ENCODE measurements at places on chromosomes 2 and 18. TPM values are rescaled to one million over a fixed set of nuclear protein-coding genes. Genes with fewer than 3 reads are reported as not detected.

The ANKRD39 gene
- total RNA-seq, result 9.4 TPM

The EHD3 gene
- total RNA-seq, result 11.0 TPM

The ACADL gene
- 45.4 TPM for total RNA-seq

The PDE11A gene
- 0.27 TPM for total RNA-seq

The CLEC4F gene
- total RNA-seq, result 0.71 TPM

DNA sequence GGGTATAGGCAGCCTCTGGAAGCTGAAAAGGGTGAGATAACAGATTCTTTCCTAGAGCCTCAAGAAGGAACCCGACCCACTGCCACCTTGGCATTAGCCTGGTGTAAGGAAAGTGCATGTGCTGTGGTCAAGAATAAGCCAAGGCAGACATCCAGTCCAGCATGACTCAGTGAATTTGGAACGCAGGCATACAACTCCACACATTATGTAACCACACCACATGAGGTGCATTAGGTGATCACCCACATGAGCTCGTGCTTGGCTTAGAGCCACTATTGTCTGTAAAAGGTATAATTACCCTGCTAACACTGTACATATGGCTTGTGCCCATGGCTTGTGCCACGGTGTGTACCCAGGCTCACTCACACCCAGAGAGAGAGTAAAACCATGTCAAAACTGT, 583.7 kb upstream of the HNMT start:
- H3K4me1 ChIP-seq, result no peaks in the 10 kb centered on the region

GRCh38 chr18:43992741-43993140, 687.9 kb upstream of the SETBP1 start:
- no peak overlapping the region for H3K4me3 ChIP-seq
- no peaks in the 10 kb centered on the region for H3K27me3 ChIP-seq
- no peak overlapping the region for H3K27ac ChIP-seq
- DNase-seq, result no peak
- no peaks in the 10 kb centered on the region for H3K36me3 ChIP-seq

- no peak for DNase-seq
- H3K36me3 ChIP-seq, result no peaks in the 10 kb centered on the region
- H3K27me3 ChIP-seq, result peaks cover under 1% of the 10 kb centered on the region
- H3K4me3 ChIP-seq, result no peak overlapping the region
Observed at GRCh38 chr2:206211657-206212255, 52.1 kb downstream of the EEF1B2 start.

DNA sequence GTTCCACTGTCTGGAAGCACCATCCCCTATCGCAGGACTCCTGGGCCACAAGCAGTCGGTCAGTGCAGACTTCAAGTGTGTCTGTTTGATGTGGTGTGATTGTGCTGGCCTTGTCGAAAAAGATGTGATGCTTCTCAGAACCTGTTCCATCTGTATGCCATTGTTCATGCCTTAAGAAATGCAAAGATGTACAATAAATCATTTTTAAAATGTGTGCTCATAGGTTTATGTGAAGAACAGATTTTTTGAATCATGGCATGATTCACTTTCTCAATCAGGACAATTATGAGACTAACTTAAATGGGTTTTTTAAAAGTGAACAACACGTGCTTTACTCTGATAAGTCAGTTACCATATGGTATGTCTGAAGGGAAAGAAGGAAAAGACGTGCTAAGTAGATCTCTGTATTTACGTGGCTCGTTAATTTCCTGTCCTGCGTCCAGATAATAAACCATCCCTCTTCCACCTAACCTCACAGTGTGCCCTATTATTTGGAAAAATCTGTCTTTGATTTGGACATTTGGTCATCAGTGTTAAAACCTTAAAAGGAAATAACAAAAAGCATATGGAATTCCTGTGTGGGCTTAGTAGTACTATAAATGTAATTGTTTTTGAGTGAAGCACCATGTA, 54.9 kb downstream of the PRKRA start:
- no peaks in the 10 kb centered on the region for H3K4me1 ChIP-seq
- H3K27me3 ChIP-seq, result no peaks in the 10 kb centered on the region
- no peak for DNase-seq
- H3K27ac ChIP-seq, result no peak overlapping the region
- no peak overlapping the region for H3K4me3 ChIP-seq

DNA sequence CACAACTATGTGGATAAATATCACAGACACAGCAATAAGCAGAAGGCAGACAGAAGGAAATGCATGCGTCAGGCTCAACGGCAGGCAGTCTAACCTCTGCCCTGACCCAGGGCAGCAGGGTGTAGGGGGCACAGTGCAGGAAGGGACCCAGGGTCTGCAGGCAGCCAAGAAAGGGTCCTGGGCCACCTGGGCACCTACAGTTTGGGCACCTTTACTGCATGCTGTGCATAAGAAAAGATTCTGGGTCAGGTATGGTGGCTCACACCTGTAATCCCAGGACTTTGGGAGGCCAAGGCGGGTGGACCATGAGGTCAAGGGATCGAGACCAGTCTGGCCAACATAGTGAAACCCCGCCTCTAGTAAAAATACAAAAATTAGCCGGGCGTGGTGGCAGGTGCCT, 17.7 kb downstream of the PASK start:
- no peaks in the 10 kb centered on the region for H3K27me3 ChIP-seq
- no peak overlapping the region for H3K27ac ChIP-seq
- no peak for DNase-seq
- H3K4me1 ChIP-seq, result no peaks in the 10 kb centered on the region

GRCh38 chr2:226638576-226638975, 161.0 kb downstream of the IRS1 start:
- no peaks in the 10 kb centered on the region for H3K4me1 ChIP-seq
- H3K4me3 ChIP-seq, result no peak overlapping the region
- peaks cover 7% of the 10 kb centered on the region for H3K27me3 ChIP-seq
- H3K36me3 ChIP-seq, result no peaks in the 10 kb centered on the region
- no peak for DNase-seq

- H3K36me3 ChIP-seq, result no peaks in the 10 kb centered on the region
- no peak overlapping the region for H3K27ac ChIP-seq
- no peaks in the 10 kb centered on the region for H3K4me1 ChIP-seq
- DNase-seq, result no peak
- H3K27me3 ChIP-seq, result no peaks in the 10 kb centered on the region
Observed at GRCh38 chr2:53429901-53430300, 337.7 kb upstream of the CHAC2 start.

DNA sequence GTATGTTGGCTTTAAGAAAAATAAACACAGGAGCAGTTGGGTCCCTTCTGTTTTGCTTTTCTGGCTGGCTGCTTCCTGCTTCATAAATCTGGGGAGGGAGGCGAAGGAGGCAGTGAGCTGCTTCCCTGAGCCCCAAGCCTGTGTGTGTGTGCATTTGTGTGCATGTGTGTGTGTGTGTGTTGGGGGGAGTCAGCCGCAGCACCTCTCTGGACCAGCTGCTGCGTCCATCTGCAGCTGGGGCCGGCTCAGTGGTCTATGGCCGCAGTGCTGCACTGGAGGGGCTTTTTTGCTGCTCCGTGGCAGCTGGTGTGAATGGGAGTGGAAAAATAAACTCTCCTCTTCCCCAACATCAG, 192.3 kb downstream of the RNF144A start:
- no peaks in the 10 kb centered on the region for H3K36me3 ChIP-seq
- DNase-seq, result no peak
- no peaks in the 10 kb centered on the region for H3K4me1 ChIP-seq

- no peaks in the 10 kb centered on the region for H3K36me3 ChIP-seq
- no peak for DNase-seq
Observed at GRCh38 chr18:75297731-75298130, 87.1 kb downstream of the TSHZ1 start.

- H3K4me1 ChIP-seq, result peaks cover 11% of the 10 kb centered on the region
- no peaks in the 10 kb centered on the region for H3K36me3 ChIP-seq
- H3K4me3 ChIP-seq, result no peak overlapping the region
- peaks cover 30% of the 10 kb centered on the region for H3K27me3 ChIP-seq
Observed at GRCh38 chr2:106882673-106883072, 3.3 kb downstream of the ST6GAL2 start.

GRCh38 chr2:69490486-69490885, 53.3 kb upstream of the NFU1 start:
- H3K27me3 ChIP-seq, result no peaks in the 10 kb centered on the region
- H3K4me3 ChIP-seq, result no peak overlapping the region
- DNase-seq, result no peak
- peaks cover 11% of the 10 kb centered on the region for H3K4me1 ChIP-seq
